ENCODE measurements at places on chromosomes 6 and 20.

DNA sequence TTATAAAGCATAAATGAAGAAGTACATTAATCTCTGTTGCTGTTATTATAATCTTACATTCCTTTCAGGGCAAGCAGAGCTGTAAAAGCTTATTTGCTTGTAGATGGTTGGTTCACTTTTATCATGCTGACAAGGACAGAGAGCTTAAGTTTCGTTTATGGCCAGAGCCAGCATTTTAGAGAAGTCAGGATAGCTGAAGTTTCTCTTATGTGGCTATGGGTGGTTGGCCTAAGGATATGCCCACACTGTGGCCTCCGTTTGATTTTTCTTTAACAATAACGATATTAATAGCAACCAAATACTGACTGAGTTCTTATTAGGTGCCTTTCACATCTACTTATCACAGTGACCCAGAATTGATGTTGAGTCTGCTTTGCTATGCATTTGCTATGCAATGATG is 78.5 kb downstream of the FARS2 start:
- DNase-seq = no peak

DNA sequence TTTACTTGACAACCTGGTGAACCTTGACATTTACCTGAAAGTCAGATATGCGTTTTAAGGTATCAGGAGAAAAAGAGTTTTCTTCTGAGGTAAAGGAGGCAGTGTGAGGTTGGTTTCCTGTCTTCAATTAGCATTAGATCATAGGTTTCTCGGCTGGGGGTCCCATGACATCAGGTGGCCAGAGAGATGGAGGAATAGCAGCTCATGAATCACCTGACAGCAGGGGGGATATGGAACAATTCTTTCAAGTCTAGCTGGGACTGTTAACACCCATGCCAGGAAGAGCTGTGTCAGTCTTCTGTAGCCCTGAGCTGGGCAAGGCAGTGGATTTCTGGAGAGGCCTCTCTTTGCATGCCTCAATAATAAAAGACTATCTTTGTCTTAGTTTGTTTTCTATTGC is 108.0 kb upstream of the TMEM170B start:
- no peak for DNase-seq

GRCh38 chr6:20705741-20706140 is 171.5 kb downstream of the CDKAL1 start:
- no peak for DNase-seq

DNA sequence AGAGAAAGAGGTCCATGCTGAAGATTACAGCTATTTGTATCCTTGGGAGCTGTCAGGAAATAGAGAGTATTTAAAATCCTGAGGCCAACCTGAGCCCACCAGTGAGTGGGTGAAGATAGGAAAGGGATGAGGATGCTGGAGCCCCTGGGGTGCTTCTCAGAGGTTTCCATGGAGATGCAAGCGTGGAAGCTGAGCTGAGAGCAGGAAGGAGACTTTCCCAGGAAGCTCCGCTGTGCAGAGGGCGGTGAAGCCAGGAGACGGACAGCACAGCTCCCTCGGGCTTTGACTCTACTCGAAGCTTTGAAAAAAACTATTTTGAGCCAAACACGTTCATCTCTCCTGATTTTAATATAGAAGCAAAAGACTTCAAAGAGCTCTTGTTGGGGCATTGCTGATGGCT is 222.1 kb downstream of the SMOC2 start:
- DNase-seq = no peak

- DNase-seq = no peak
Measured at GRCh38 chr6:96735332-96735731, 101.9 kb downstream of the GPR63 start.

DNA sequence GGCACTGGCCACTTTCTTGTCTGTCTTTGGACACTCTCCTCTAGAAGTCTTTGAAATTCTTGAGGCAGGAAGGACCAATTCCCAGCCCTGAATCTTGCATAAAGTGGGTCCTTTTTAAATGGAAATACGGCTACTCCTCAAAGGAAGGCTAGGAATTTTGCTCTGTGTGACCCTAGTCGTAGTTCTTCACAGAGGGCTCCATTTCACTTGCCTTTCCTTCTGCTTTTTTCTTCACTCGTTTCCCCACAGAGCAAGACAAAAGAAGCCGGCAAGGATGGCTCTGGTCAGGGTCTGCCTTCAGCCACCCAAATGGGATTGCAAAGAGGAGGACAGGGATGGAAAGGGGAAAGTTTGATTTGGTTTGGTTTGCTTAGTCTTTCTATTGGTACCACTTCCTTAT is 25.8 kb downstream of the HLA-E start:
- DNase-seq = no peak

DNA sequence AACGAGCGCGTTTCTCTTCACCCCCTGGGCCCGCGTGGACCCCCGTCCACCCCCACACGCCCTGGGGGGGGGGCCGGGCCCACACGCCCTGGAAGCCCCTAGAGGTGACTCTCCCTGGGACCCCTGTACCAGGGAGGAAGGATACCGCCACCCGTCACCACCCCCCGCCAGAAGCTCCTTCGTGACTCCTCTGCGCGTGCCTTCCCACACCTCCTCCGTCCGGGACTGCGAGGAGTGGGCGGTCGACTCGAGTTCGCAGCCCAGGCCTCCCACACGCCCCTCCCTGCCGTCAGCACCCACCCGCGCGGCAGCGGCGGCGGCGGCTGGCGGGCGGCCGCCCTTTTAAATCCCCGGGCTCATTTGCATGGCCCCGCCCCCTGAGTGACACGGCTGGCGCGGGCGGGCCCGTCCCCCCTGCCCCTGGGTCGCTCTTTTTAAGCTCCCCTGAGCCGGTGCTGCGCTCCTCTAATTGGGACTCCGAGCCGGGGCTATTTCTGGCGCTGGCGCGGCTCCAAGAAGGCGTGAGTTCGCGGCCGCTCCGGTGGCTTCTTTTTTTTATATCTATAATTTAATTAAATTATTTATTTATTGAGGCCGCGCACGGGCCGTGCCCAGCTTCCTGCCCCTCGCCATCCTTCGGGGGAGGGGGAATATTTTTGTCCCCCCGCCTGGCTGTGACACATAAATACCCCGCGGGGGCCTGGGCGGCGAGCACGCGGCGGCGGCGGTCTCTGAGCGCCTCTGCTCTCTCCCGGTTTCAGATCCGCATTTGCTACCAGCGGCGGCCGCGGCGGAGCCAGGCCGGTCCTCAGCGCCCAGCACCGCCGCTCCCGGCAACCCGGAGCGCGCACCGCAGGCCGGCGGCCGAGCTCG is at the start of gene HMGA1:
Gene HMGA1, plus strand, starts transcription at position 431 of the 873 bp plus-strand sequence. CDS start 3,908 bp downstream, outside the sequence.
- peak; percentile 72 for DNase-seq

- DNase-seq = no peak
Measured at GRCh38 chr20:31542201-31542842, 28.1 kb downstream of the HM13 start.

DNA sequence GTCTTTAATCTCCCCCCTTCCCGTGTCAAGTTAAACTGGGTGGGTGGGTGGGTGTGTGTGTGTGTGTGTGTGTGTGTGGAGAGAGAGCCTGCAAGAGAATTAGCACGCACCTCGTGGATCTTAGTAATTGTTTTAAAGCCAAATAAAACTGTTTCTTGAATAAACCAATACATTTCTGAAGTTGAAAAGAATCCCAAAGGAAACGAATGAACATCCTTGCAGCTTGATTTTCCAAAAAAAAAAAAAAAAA is 381 bp upstream of the BICRAL start:
- no peak for DNase-seq

DNA sequence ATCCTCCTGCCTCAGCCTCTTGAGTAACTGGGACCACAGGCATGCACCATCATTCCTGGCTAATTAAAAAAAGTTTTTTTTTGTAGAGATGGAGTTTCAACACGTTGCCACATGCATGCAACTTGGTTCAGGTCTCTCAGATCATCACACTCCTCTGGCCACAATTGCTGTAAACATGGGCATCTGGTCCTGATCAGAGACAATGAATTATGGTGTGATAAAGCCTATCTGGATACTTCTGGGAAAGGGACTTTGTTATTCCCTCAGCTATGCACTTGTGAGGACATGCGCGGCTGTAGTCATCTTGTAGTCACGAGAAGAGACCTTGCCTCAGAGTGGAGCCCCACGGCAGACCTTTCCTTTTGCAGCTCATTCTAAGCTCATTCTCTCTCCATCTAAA is 210.9 kb upstream of the ZFP64 start:
- no peak for DNase-seq

DNA sequence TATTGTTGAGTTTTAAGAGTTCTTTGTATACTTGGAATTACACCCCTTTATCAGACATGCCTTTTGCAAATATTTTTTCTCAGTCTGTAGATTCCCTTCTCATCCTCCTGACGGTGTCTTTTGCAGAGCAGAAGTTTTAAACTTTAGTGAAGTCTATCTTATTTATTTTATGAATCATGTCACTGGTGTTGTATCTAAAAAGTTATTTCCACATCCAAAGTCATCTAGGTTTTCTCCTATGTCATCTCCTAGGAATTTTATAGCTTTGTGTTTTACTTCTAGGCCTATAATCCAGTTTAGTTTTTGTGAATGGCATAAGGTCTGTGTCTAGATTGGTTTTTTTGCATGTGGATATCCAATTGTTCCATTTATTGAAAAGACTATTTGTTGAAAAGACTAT is 271.3 kb downstream of the KIF16B start:
- DNase-seq = no peak

DNA sequence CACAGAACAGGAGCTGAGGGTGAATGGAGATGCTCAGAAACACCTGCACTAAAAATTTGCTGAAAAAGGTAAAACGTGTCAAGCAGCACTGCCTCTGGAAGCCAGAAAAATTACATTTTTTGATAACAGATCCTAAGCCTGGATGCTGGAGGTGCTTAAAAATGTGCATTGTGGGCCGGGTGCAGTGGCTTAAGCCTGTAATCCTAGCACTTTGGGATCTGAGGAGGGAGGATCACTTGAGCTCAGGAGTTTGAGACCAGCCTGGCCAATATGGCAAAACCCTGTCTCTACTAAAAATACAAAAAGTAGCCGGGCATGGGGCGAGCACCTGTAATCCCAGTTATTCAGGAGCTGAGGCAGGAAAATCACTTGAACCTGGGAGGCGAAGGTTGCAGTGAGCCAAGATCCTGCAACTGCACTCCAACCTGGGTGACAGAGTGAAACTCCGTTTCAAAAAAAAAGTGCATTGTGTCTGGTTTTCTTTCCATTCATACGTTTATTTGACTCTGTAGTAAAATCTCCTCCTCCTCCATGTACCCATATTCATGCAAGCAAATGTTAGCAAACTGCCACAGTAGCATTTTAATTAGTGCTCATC is 587 bp upstream of the BTN3A1 start:
- DNase-seq = no peak

DNA sequence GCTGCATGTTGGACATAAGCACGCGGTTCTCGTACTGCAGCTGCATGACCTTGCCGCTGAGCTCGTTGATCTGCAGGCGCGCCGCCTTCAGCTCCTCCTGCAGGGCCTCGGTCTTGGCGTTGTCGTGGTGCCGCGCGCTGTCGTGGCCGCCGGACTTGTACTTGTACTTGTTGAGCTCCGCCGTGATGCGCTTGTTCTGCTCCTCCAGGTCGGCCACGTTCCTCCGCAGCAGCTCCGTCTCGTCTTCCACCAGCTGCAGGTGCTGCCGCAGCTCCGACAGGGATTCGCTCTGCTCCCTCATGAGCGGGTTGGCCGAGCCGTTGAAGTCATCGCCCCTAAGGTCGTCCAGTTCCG is 16.6 kb upstream of the KIAA0408 start:
- DNase-seq = no peak

- DNase-seq = no peak
Measured at GRCh38 chr20:44234566-44235317, 12.4 kb upstream of the GDAP1L1 start.

DNA sequence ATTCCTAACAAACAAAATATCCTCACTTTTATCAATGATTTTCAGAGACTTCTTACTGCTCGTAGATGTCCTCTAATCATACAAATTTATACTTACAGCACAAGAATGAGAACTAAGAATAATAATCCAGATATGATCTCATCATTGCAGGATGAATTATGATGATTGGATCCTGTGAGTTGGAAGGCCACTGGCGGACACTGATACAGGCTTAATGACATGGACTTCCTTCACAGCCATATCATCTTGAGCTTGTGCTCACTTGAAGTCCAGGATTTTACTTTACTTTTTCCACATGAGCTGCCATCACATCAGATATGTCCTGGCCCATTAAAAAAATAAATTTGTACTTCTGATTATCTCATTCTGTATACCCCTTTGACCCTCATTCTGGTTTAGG is 94.3 kb downstream of the NKAIN2 start:
- no peak for DNase-seq

DNA sequence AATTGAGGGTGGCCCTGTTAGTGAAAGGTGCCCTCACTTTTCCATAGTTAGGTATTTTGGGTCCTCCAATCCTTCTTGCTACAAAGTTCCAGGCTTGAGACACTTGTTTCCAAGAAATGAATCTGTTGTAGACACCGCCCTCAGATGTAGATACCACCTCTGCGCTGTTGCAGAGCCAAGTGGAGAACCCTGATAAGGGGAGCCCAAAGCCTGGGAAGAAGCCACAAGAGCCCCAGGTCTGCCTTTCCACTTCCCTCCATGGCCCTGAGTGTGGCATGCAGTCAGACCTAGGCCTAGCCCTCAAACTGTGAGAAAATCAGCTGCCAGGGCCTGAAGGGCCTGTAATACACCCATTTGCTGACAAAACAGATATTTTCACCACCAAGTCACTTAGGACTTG is 37.1 kb downstream of the DTD1 start:
- no peak for DNase-seq

DNA sequence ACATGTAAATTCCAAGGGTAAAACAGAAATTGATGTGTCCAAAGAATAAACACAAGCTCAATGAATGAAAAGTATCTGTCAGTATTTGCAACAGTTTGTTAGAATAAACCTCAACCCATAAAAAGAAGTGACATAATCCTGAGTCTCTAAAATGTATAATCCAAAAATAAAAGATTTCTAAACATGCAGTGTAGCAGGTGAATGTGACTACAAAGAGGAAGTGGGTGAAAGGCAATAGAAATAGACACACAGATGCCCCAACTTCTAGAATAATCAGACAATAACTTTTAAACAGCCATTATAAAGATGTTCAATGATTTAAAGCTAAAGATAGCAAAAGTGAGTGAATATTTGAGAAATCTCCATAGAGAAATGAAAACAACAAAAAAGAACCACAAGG is 1009.2 kb upstream of the GJE1 start:
- DNase-seq = no peak

GRCh38 chr6:33962246-33963027 is 158.6 kb upstream of the MLN start:
- no peak for DNase-seq

GRCh38 chr20:51444467-51444866 is 98.1 kb downstream of the NFATC2 start:
- DNase-seq = no peak

DNA sequence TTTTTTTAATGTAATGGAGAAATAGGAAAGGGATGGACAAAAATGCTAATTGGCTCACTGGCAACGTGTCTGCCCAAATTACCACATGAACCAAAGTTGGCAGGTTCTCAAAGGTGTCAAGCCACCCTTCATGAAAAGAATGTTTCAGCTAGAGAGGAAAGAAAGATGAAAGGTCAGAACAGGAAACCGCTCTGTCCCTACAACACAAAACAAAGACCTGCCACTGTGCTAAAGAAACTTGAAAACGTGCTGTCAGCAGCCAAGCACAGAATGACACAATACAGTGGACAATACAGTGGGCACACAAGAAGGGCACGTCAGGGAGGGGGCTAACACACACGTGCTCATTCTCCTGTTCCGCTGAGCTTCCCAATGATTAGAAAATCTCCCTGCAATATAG is 4.9 kb downstream of the PREP start:
- DNase-seq = no peak

- no peak for DNase-seq
Measured at GRCh38 chr20:50708845-50709635, 17.7 kb upstream of the RIPOR3 start.

Data from activated T-helper 1 cell treated with anti-CD3 and anti-CD28 coated beads, Interleukin-2, amount 50 U/mL, for 16 hours (primary cell).